Choroid plexus epithelial cell (primary cell): ENCODE measurements at places on chromosomes 2 and 18.
A peak's percentile ranks its signal among the peaks of the same experiment; 100 is the strongest.

DNA sequence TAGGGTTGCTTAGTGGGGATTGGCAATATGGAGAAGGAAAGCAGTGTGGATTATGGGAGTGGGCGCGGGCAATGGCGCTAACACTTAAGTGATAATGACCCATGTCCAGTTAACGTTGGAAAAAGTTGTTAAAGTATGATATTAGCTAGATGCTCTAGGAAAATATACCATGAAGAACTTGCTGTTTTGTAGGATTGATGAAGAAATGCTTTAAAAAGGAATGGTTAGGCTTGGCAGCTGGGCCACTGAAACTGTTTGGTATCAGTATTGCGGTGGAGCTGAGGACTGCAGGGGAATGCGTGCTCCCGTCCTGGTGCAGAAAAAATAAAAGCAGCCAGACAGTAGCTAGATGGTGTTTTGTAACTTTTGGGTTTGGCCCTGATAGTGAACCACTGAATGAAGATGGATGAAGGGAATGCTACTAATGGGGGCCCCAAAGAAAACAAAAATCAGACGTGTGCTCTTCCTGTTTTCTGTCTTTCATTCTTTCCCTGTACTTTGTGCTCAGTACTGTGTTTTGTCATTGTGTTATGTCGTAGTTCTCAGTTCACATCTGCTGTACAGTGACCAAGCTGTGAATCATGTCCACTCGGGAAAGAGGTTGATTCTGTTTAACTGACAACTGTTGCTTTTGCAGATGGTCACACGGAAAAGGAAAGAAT, 999 bp downstream of the INSIG2 start:
- peak; percentile 70 for DNase-seq

DNA sequence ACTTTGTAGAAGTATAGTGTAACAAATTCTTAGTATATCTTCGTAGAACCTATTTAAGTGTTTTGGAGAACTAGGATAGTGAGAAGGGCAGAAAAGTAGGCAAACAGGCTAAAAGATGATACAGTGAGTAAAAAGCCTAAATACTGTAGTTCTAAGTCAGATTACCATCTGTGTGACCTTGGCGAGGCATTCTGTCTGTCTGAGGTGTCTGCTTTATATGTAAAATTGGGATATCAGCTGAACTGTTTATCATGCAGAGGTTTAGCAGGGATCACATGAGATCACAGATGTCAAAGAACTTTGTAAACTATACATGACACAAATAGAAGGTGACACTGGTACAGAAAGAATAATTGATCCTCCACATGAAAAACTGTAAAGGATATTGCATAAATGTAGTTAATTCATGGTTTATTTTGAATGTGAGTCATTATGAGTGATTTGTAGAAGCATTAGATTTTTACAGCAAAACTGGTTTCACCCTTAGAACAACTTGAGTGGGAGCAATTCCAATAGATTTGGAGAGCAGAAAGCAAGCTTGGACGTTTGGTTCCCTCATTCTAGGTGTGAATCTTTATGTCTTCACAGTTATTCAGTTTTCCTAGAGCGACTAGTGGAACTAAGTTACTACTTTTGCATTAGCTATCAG, 41.9 kb downstream of the TAF1B start:
- peak; percentile 40 for DNase-seq

DNA sequence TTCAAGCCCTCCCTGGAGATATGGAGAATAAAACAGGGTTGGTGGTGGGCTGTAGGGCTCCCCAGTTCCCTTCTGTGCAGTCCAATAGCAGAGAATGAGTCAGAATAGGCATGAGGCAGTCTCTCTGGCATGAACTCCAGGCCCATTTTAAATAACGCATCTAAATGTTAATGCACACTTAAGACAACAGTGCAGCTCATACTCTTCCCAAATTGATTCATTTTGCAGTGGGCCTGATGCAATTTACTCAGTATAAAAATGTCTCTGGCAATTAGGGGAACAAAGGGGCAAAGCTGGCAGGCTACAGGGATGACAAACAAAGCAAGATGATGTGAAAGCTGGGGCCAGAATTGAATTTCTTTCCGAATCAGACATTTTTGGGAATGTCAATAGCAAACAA, 402.8 kb downstream of the CLIP4 start:
- DNase-seq = peak; percentile 51

- no peak for DNase-seq
Observed at GRCh38 chr2:191128172-191128910, 22.5 kb downstream of the STAT4 start.

DNA sequence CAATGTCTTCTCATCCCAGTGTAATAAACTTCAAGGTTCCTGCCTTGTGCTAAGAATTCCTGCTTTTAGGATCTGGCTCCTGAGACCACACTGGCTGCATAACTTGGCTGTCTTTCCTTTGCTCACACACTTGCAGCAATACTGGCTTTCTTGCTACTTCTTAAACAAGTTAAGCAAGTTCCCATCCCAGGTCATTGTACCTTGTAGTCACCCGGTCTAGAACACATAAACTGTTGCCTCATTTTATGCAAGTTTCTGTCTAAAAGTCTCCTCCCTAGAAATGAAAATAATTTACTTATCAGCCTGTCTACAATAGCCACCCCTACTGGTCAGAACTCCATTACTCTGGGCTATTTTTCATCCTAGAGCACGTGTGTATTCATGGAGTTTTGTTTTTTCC, 887.9 kb upstream of the FAM98A start:
- no peak for DNase-seq

DNA sequence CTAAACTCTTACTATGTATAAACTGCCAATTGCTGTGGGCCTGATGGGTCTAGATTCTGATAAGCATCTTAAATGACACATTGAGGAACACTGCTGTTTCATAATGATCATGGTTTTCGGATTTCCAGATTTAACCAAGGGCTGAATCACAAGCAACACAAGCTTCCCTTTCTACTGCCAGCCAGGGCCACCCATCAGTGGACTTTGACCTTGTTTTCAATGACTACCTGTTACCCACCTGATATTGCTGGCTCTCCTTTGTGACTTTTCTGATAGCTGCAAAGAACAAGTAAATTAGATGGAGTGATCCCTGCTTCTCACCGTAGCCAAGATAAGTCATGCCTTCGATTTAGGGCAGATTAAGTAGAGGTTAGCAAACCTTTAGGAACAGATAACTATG, 259.0 kb downstream of the PAX3 start:
- DNase-seq = no peak

DNA sequence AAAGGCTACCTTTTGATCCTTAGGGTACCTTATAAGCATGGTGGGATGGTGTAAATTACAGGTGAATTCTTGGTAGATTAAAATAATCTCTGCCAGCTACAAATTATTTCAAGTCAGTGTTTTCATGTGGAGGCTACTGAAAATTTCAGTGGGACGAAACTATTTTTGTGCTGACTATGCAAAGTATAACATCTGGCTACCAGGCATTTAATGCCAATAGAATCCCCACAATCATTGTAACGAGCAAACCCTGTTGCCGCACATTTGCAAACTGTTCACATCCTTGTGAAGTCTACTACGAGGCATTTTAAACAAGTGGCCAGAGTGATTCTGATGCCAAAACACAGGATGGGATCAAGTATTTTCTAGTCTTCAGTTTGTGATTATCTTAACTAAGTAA, 48.1 kb upstream of the SDC1 start:
- DNase-seq = no peak

GRCh38 chr2:143205106-143205764, 76.0 kb downstream of the ARHGAP15 start:
- DNase-seq = peak; percentile 39

GRCh38 chr2:228731517-228731916, 539.6 kb downstream of the PID1 start:
- DNase-seq = peak; percentile 91
